Myocyte (in vitro differentiated cells): ENCODE measurements at places on chromosomes 2 and 18. TPM values are rescaled to one million over a fixed set of nuclear protein-coding genes. Genes with fewer than 3 reads are reported as not detected.

ZSWIM2 gene
- 0.16 TPM in 1 of 2 replicates, not detected in the other for total RNA-seq

RAX gene
- total RNA-seq = not detected in 2 replicates

C2orf72 gene
- total RNA-seq = not detected in 2 replicates

RGPD3 gene
- 0.16 and 0.64 TPM in 2 replicates for total RNA-seq

PARD3B gene
- 7.2 and 9.7 TPM in 2 replicates for total RNA-seq

DGUOK gene
- total RNA-seq = 38.8 and 44.6 TPM in 2 replicates

ACTR2 gene
- total RNA-seq = 58.5 and 62.7 TPM in 2 replicates

PXDN gene
- 52.7 and 69.3 TPM in 2 replicates for total RNA-seq

CRACDL gene
- 0.11 and 0.26 TPM in 2 replicates for total RNA-seq

C2orf78 gene
- not detected in 2 replicates for total RNA-seq

NHEJ1 gene
- 13.6 and 14.3 TPM in 2 replicates for total RNA-seq

ALPP gene
- total RNA-seq = not detected in 2 replicates

KIAA2012 gene
- not detected in 2 replicates for total RNA-seq

UGT1A8 gene
- total RNA-seq = not detected in 2 replicates

PSMA8 gene
- total RNA-seq = not detected in 2 replicates

EVA1A gene
- 3.2 and 4.4 TPM in 2 replicates for total RNA-seq
